Psoas muscle (tissue), 8 donors: ENCODE measurements at places on chromosomes 1 and 21.

GRCh38 chr1:176203735-176204134, 3.4 kb downstream of the COP1 start:
- no peaks in the 10 kb centered on the region for H3K27me3 ChIP-seq
- H3K4me1 ChIP-seq, result peaks cover 37% of the 10 kb centered on the region
- no peak overlapping the region for H3K27ac ChIP-seq
- H3K36me3 ChIP-seq, result no peaks in the 10 kb centered on the region

GRCh38 chr21:38664841-38665240, 140.9 kb upstream of the ETS2 start:
- no peak overlapping the region for H3K4me3 ChIP-seq
- no peak overlapping the region for H3K27ac ChIP-seq
- no peaks in the 10 kb centered on the region for H3K4me1 ChIP-seq
- peaks cover 11% of the 10 kb centered on the region for H3K27me3 ChIP-seq

DNA sequence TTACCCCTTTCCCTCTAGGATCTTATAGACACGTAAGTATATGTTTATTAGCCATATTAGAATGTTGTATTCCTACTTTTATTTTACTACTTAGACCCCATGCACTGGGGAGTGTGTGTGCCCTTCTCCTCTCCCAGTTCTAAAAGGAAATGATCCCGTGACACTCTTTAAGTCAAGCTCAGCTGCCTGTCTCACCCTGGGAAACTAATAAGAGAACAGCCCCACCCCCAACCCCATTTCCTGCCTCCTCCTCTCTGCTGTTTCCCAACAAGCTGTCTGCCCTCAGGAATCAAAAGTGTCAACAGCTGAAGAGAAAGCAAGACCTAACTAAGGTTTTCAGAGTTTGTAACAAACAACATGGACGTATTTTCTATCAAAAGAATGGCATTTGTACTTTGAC, 92.6 kb upstream of the VAV3 start:
- no peaks in the 10 kb centered on the region for H3K27me3 ChIP-seq
- H3K36me3 ChIP-seq, result no peaks in the 10 kb centered on the region
- peak; percentile 22 for DNase-seq
- no peaks in the 10 kb centered on the region for H3K4me1 ChIP-seq

- no peak overlapping the region for H3K4me3 ChIP-seq
- peak overlapping the region; percentile 39 for H3K27ac ChIP-seq
- H3K36me3 ChIP-seq, result no peaks in the 10 kb centered on the region
- DNase-seq, result no peak
- no peaks in the 10 kb centered on the region for H3K27me3 ChIP-seq
Measured at GRCh38 chr1:101071470-101071891, 45.9 kb upstream of the DPH5 start.

GRCh38 chr1:25873120-25873519, 2.4 kb downstream of the PAQR7 start:
- peak; percentile 36 for DNase-seq
- H3K4me3 ChIP-seq, result no peak overlapping the region
- H3K36me3 ChIP-seq, result no peaks in the 10 kb centered on the region
- H3K27me3 ChIP-seq, result no peaks in the 10 kb centered on the region
- no peak overlapping the region for H3K27ac ChIP-seq

GRCh38 chr1:150875197-150876118, 941 bp downstream of the ARNT start:
- H3K4me1 ChIP-seq, result peaks cover 12% of the 10 kb centered on the region
- no peaks in the 10 kb centered on the region for H3K27me3 ChIP-seq
- H3K36me3 ChIP-seq, result peaks cover 8% of the 10 kb centered on the region
- H3K27ac ChIP-seq, result peak overlapping the region; percentile 94
- no peak for DNase-seq
- H3K4me3 ChIP-seq, result peak overlapping the region; percentile 86

DNA sequence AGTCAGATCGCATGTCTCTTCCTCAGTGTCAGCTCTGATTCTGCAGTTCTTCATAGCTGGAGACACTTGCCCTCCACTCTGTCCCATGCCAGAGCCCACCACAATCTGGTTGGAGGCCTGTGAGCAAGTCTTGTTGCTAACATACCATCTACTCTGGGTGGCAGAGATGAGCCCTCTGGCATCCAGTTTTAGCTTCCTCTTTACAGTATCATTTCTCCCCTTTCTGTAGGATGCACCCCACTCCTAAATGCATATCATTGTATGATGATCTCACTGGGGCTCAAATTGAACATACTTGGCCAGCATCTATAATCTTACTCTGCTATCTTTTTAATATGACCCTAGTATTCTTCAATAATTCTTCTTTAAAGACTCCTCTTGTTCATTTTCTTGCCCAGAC, 16.9 kb downstream of the PCNX2 start:
- H3K36me3 ChIP-seq, result no peaks in the 10 kb centered on the region
- H3K4me1 ChIP-seq, result no peaks in the 10 kb centered on the region
- no peak overlapping the region for H3K4me3 ChIP-seq
- H3K27ac ChIP-seq, result no peak overlapping the region
- DNase-seq, result no peak
- H3K27me3 ChIP-seq, result no peaks in the 10 kb centered on the region

DNA sequence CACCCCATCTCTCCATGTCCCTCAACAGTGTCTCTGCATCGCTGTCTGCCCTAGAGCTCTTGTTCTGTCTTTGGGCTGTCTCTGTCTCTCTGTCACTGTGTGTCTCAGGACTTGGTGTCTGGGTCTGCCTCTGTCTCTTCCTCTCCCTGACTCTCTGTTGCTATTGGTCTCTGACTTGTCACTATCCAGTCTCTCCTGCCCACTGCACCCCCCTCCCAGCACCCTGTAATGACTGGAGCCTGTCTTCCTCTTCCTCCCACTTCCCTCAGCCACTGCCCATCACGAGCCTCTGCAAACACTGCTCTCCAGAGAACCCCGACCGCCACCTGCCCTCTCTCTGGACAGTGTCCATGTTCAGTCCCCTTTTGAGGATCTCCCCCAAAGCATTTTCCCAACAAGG, 12.1 kb downstream of the PEAR1 start:
- H3K27ac ChIP-seq, result no peak overlapping the region
- no peak overlapping the region for H3K4me3 ChIP-seq
- H3K36me3 ChIP-seq, result no peaks in the 10 kb centered on the region
- H3K27me3 ChIP-seq, result no peaks in the 10 kb centered on the region
- peaks cover 2% of the 10 kb centered on the region for H3K4me1 ChIP-seq

GRCh38 chr1:7207875-7208646, 422.8 kb downstream of the CAMTA1 start:
- no peak overlapping the region for H3K27ac ChIP-seq
- no peaks in the 10 kb centered on the region for H3K4me1 ChIP-seq
- H3K27me3 ChIP-seq, result no peaks in the 10 kb centered on the region
- H3K4me3 ChIP-seq, result no peak overlapping the region
- no peak for DNase-seq

DNA sequence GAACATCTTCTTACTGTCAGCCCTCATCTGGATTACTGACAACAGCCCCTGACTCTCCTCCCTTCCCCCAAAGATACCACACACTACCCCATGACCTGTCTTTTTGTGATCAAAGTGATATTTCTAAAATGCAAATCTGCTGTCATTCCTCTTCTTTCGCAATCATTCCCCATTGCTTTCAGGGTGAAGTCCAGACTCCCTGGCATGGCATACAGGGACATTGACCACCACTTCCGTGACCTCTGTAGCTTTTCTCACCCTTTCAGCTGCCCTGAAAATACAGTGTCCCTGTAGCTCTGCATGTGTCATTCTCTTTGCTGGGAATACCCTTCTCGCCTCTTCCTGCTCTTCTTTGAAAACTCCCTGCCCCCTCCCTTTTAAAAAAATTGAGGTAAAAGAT, 4.1 kb downstream of the SERINC2 start:
- DNase-seq, result no peak
- H3K4me1 ChIP-seq, result peaks cover 33% of the 10 kb centered on the region
- H3K27me3 ChIP-seq, result no peaks in the 10 kb centered on the region
- H3K4me3 ChIP-seq, result no peak overlapping the region

GRCh38 chr1:158646465-158646864, 40.0 kb downstream of the SPTA1 start:
- H3K27me3 ChIP-seq, result no peaks in the 10 kb centered on the region
- H3K4me3 ChIP-seq, result no peak overlapping the region
- H3K27ac ChIP-seq, result no peak overlapping the region

DNA sequence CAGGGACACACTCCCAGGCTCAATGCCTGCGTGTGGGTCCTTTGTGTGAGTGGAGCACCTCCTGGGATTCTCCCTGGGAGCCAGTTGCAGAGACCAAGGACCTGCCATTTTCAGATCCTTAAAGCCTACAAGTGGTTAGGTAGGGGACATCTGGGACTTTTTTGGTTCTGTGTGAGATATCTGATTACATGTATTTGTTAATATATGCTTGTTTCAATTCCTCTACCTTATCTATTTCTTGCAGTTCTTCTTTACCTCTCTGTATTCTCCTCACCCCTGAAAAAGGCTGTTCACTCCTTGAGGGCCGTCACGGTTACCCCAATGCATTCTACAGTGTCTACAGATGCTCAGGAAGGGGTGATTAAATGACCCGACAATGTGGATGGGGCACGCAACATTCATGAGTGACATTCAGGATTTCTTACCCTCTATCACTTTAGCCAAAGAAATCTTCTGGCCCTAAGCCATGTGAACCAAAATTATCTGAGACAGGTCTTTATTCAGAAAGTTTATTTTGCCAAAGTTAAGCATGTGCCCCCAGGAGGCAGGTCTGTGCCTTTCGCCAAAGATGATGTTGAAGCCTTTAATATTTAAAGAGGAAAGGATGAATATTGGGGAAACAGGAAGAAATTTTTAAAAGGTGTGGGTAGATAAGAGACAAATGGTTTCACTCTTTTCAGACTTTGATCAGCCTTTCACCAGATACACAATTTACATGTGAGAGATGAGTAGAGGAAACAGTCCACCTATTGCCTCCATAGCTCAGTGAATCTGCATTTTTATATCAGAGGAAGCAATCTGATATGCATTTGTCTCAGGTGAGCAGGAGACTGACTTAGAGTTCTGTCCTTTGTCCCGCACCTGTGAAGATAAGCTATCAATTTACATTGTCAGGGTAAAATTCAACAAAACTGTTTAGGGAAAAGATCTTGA, 44.6 kb upstream of the MPZL1 start:
- H3K4me3 ChIP-seq, result no peak overlapping the region
- H3K4me1 ChIP-seq, result peaks cover 28% of the 10 kb centered on the region
- H3K27ac ChIP-seq, result peak overlapping the region; percentile 2
- no peak for DNase-seq
